ENCODE measurements at places on chromosomes 6 and 20.

GRCh38 chr6:126811321-126811720 lies 307.1 kb upstream of the RSPO3 start:
- DNase-seq: no peak

GRCh38 chr20:39358052-39358451 lies 395.9 kb downstream of the DHX35 start:
- no peak for DNase-seq

GRCh38 chr6:2020909-2021308 lies 224.5 kb downstream of the GMDS start:
- DNase-seq: no peak

DNA sequence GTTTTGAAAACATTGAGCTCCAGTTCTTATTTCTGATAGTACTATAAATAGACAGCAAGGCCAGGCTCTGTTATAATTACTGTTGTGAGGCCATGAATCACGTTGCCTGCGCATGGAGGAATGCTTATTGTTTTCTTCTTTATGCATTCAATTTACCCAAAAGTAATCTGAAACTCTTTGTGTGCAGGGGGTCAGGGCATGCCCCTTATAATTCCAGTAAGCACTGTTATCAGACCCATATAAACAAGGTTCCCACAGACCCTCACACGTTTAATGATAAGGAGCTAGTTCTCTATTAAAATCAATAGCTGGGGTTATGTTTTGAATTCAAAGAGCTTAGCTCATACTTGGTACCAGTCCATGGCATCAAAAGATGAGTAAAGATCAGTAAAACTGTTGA lies 174.8 kb upstream of the ARG1 start:
- DNase-seq: no peak

DNA sequence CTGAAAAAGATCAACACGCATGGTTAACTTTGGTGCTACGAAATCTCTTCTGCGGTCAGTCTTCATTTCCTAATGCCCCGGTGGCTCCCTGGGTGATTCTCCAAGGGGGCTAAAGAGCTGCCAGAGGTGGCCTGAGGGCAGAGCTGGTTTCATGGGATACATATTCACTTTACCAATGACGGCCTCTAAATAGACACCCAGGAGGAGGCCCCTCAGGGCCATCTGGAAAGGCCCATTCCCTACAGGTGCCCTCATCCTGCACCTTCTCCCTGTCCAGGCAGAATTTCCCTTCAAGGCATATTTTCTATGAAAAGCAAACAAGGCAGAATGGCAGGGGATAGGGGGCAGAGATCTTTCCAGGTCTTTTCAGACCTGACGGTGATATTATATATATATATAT lies 12.5 kb downstream of the BNIP5 start:
- no peak for DNase-seq

GRCh38 chr6:15285682-15286294 lies 39.9 kb downstream of the JARID2 start:
- DNase-seq: no peak

DNA sequence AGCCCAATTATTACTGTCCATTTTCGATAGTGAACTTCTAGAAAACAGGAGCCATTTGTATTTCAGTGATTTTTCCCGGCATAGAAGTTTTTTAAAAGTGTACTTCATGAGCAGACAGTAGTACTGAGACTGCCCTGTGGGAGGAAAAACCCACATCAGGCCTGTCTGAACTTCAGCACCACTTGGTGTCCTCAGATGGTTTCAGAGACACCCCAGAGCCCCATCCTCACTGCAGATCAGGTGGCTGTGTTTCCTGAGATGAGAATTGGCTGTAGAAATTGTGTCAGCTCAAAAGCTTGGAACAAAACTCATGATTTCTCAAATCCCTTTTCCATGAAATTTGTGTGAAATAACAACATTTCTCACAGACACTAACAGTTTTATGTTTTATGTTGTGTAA lies 110.0 kb upstream of the RIN2 start:
- no peak for DNase-seq

- DNase-seq: no peak
Observed at GRCh38 chr6:85580878-85581267, 12.8 kb downstream of the SNX14 start.

DNA sequence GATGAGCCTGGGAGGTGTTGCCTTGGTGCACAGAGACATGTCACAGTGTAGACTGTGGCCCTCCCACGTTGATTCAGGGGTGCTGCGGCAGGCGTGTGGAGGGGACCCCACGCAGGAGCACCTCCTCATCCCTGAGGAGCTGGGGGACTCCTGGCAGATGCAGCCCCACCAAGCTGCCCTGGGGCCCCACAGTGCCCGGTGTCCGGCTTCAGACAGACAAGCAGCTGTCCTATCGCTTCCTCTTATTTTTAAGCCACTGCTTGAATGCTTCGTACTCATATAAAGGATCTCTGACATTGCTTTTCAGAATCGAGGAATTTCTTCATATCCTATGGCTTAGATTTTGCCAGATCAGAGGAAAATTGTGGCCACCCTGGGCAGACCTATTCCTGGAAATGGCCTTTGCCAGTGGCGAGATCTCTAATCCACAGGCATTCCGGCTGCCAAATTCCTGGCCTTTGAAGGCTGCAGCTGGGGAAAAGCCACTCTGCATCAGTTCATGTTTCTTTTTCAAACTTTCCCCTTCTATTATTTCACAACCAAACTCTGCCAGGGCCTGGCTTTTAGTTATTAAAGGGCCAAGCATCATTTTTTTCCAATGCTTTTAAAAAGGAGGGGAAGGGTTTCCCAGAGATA lies 337.0 kb downstream of the THBS2 start:
- DNase-seq: no peak

GRCh38 chr20:10492065-10492464 lies 57.0 kb downstream of the SLX4IP start:
- DNase-seq: no peak

DNA sequence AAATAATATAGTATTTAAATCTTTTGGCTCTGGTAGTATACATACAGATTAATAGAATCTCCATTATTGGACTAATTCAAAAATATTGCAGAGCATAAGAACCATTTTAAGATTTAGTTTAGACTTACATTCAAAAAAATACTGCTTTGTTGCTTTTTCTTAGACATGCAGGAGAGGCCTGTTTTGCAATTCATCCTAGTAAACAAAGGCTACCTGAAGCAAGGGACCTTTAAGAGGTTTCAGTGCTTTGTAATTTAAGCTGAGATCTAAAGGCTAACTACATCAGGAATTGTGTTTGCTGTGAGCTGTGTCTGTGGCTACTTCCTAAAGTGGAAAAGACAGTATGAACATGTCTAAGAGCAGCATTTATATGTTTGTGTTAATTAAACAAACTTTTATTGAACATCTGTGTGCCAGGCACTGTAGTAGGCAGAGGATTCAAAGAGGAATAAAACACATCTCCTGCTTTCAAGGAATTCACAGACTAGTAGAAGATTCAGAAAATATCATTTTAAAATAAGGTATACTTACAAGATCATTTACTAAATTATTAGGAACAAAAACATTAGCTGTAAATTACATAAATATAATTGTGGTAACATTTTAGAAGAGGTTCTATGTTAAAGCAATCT lies 29.1 kb upstream of the CALHM6 start:
- no peak for DNase-seq

DNA sequence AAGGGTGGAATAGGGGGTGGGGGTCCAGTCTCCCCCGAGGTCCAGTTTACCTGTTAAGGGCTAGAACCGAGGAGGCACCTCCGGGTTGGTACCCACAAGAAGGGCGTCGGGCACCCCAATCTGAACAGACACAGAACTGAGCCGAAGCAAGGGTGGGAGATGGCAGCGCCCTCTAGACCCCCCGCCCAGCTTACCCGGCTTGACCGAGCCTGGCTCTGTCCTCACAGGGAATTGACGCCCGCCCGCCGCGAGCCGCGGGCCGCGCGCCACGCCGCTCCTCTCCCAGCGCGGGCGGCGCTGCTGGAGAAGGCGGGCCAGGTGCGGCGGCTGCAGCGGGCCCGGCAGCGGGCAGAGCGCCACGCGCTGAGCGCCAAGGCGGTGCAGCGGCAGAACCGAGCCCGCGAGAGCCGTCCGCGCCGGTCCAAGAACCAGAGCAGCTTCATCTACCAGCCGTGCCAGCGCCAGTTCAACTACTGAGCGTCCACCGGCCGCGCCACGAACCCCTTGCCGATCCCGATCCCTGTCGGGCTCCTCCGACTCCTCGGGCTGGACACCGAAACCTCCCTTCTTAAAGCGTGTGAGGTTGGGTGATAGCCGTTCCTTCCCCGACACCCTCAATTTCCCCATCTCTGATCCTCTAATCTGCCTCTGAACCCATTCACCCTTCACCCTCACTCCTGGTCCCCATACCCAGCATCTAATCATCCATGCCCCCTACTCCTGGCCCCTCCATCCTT lies 5.9 kb downstream of the TP53INP2 start:
- DNase-seq: peak; percentile 42

DNA sequence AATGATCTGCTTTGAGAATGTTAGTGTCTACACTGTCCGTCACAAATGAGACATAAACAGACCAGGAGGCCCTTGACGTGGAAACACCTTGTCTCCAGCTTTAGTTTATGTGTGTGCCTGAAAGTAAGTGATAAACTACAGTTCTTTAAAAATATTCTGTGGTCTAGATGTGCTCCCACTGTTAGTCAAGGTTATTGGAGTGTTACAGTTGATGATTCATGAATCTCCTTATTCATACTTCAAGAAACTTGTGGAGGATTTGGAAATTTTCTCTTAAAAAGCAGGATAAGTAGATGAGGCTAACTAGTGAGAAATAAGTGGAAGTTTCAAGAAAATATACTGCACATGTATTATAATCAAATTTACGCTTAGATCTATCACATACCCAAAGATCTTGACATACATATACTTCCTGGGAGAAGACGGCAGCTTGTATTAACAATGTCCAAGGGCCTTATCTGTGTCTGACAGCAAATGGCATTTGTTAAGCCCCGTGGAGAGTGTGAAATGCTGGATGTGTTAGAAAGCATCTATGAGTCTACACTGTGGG lies 90.5 kb upstream of the MBOAT1 start:
- no peak for DNase-seq

DNA sequence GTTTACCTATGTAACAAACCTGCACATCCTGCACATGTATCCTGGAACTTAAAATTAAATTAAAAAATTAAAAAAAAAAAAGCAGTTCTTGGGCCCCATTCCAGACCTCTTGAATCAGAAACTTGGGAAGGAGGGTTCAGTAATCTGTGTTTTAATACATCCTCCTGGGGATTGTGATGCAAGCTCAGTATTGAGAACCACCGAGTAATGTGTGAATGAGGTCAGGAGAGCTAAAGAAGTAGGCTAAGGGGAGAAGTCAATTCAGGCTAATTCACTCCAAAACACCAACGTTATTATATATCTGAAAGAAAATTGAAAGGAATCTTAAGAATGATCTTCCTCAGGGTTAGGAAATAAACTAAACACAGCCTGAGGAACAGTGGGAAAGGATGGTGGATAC lies 120.4 kb downstream of the RNF144B start:
- no peak for DNase-seq

DNA sequence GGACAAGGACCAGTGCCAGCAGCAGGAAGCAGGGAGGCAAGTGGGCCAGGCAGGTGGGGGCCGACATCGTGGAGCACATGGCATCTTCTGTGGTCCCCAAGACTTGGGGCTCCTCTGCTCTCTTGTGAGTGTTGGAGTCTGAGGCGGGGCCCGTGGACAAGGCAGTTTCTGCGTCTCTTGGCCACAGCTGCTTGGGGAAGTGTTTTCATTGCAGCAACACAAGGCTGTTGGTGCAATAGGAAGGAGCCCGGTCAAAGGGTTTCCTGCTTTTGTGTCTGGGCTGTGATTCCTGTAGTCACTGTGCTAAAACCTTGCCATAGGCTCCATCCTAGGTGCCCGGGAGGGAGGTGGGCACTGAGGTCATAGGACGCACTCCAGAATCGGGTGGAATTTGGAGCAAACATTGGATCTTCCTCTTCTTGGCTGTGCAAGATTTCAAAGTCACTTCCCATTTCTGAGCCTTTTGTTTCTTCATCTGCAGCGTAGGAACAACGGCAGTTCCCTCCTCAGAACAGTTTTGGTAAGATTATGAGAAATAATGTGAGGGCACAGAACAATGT lies at the start of gene SIRPB2:
Gene SIRPB2 (minus strand): TSS at position 140 of the 560 bp plus-strand sequence. CDS start 61 bp downstream, at position 79.
- no peak for DNase-seq

DNA sequence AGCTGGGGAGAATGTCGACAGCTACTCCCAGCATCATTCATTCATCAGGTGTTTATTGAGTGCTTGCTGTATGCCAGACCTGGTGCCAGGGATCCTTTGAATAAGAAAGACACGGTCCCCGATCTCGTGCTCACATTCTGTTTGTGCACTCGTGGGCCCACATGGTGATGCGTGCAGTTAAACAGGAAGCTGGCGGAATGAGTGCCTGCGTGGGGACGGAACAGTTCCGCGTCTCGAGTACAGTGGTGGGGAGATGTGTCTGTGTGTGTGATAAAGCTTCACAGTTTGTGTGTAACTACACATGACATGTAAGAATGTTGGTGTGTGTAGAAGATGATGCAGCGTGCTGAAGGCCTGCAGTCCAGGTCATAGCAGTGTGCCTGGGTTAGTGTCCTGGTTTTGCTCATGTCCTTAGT lies 6.5 kb downstream of the RBM38 start:
- peak; percentile 36 for DNase-seq

- no peak for DNase-seq
Observed at GRCh38 chr6:154397491-154398195, 41.0 kb upstream of the IPCEF1 start.

DNA sequence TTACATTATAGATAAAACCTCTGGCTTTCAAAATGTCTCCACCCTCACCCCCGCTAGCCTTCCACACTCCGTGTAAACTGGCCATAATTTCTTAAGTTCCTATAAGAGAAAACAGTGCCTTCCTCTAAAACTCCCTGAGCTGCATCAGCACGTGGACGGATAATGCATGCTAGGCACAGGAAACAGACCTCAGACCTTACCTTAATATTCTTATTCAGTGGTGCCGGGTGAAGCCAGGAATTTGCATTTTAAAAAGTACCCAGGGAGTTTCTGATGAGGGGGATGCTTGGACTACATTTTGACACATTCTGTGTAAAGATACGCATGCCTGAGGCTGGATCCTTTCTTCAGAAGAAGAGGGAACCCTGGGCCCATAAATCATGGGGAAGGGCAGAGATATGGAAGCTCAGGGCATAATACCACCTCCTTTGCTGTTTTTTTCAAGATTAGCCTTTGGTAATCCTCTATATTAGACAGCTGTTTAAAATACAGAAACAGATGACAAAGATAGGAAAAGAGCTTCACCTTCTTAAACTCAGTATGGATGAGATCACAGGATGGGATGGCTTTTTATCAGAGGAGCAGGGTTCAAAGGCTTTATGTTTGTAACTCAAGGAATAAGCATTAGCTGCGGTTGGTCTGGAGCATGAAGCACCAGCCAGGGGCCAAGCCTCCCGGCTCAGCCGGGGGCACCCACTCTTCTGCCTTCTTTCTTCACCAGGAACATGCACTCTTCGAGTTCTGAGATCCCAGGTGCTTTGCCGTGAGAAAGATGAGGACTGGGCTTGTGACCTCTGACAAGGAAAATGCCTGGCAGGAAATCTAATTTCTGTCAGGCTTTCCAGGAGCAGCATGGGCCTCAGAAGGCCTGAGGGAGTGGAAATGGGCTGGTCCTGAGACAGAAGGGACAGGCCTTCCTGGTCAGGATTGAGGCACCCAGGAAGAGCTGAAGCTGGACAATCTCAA lies 218.1 kb upstream of the SOX4 start:
- no peak for DNase-seq

GRCh38 chr20:39624316-39624715 lies 662.2 kb downstream of the DHX35 start:
- DNase-seq: no peak

GRCh38 chr6:148317739-148318138 lies 24.9 kb upstream of the SASH1 start:
- no peak for DNase-seq

- DNase-seq: no peak
Observed at GRCh38 chr6:121593011-121593641, 157.7 kb downstream of the GJA1 start.
